Inflammatory macrophage treated with lipopolysaccharide for 4 hours (primary cell): ENCODE measurements at places on chromosomes 4 and X.
A peak's percentile ranks its signal among the peaks of the same experiment; 100 is the strongest.

- DNase-seq: no peak
These were observed 116.6 kb downstream of the SH3RF1 start for GRCh38 chr4:169154121-169154520.

DNA sequence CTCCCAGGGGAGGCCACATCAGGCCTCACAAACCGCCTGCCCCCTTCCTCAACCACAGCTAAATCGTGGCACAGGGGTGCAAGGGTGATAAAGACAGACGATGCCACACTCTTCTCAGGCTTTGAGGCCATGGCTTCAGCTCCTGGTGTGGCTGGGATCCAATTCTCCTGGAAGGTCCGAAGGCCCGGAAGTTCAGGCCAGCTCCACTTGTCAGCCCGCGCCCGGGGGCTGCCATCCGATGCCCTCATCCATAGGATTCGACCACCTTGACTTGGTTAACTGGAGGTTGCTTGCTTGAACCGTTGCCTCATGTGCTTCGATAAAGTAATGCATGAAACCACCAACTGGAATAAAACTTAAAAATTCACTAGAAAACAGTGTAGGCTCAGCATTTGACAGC is 8.2 kb downstream of the TEX13C start:
- no peak for DNase-seq

GRCh38 chr4:41660352-41660751 is 88.2 kb downstream of the PHOX2B start:
- DNase-seq: no peak

DNA sequence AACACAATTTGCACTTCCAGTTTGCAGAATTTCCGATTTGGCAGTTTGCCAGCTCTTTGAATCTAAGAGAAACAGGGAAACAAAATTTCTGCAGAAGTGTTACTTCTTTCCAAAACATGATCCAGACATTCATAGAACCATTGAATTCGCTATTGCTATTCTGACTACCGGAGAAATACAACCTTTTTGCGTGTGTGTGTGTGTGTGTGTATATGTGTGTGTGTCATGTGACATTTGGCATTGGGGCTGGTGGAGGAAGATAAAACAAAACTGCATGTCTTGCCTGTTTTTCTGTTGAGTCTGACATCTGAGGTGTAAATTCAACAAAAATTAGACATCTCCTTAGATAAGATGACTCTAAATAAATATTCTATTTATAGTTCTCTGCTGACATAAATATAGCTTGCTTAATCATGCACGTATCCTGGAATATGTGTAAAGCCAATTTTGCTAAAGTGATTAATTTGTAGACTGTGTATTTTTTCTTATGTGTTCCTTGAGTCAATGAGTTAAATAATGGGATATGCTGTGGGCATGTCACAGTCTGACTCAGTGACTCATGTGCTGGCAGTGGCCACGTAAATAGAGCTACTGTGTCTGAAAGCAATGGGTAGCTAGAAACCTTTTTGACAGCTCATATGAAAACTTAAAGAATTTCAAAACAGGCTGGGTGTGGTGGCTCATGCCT is 98.9 kb downstream of the HPGD start:
- peak; percentile 84 for DNase-seq

DNA sequence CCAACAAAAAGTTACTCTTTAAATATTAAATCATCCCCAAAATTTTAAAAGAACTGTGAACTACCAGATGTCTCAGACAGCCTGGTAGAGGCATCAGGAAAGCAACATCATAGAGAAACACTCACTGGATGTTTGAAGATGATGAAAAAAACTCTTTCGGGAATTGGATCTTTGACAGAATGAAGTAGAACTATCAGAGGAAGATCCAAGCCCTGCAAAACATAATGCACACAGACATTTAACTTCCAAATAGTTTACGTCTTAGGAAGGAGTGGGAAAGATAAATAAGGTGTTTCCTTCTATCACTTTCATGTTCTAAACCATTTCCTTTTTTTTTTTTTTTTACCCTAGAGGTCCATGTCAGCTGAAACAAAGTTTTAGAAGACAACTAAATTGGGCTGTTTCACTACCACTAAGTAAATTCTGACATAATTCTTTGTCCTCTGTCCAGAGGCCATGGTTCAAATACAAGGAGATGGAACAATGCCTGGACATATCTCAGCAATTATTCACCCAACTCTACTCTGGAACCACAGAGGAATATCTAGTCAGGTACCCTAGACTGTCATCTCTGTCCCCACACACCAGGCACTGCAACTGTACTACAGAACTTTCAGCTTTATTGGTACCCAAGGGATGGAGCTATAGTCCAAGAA is 217.7 kb upstream of the INTU start:
- DNase-seq: no peak

DNA sequence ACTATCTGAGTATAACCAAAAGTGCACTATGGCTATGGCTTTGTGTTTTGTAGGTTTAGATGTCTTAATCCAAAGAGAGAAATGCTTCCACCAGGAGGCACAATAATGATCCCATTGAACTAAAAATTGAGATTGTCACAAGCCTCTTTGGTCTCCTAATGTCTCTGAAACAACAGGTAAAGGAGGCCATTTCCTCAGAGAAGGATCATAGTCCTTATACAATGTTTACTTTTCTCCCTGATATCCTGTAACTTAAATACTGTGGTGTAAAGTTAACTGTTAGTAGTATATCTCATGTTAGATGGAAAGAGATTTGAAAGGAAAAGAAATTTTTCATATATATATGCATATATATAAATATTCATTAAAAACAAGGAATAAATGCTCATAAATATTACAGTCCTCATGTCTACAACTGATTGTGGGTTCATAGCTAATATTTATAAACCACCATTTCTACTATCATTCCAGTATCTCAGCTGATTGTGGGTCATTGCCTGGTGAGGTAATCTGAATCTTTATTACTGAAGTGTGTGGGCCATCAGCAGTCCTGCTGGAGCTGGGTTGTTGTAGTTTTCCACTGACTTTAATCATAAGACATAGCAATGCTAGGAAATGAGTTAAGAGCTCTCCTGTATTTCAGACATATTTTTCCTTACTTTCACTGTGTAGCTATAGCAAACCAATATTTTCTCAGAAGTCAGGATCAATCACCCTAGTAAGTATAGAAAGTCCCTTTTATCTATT is 1230.4 kb downstream of the PCDH18 start:
- DNase-seq: no peak

- peak; percentile 8 for DNase-seq
These were observed 63.5 kb upstream of the WDR17 start for GRCh38 chr4:176002007-176002613.

DNA sequence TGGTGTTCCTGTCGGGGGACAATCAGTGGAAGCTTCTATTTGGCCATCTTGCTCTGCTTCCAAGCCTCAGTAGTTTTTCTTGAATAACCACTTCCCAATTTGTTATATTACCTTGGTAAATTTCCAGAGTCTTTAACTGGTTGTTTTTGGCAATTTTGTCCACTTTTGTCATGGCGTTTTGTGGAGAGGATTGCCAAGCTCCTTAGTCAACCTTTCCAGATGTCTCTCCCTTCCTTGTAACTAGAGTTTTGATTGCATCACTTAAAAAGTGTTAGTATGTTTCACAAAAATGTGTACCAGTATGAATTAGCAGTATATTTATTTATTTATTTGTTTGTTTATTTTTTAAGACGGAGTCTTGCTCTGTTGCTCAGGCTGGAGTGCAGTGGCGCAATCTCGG is 15.8 kb upstream of the UXT start:
- no peak for DNase-seq

DNA sequence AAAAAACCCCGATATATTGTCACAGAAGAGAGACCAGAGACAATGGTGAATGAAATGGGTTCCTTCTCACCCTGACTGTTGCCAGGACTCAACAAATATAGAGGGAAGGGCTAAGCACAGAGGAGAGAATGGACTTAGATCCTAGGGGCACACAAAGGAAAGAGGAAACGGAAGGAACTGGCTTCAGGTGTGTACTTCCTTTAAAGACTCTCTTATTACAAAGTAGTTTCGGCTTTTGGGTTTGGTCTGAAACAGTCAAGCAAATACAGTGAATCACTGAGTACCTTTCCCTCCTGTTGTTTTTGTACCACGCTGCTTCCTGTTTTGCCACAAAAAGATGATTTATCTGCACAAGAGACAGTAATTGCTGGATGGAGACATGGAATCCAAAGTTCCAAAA is 46.1 kb upstream of the S100G start:
- DNase-seq: no peak

DNA sequence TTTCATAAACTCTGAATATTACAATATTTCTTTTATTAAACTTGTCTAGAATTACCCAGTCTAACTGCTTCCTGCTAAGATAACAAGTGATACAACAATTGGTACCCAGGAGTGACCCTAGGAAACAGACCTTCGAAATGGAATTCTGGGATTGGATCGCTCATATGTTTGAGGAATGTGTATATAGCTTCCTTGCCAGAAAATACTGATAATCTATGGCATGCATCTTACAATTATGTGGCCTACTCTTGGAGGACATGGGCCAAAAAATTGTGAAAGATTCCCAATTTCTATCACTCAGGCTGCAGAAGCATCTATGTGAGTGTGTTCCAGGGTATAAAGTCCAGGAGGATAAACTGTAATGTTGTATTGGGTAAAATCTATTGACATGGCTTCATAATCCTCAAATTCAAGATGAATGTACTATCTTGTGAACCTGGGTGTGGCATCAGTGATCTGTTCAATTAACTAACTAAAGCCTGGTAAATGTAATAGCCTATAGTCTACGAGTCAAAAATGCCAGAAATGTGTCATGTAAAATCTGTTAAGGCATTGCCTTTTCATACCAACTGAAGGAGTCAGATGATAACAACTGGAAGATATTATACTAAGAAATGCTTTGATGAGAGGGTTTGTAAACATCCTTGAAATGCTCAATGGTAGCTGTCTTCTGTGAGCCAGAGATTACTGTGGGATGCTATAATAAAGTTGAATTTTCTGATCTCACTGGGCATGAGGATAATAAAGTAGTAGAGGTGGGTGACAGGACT is 1499.3 kb downstream of the PCDH7 start:
- no peak for DNase-seq
